ENCODE measurements at places on chromosomes 7 and 10.

DNA sequence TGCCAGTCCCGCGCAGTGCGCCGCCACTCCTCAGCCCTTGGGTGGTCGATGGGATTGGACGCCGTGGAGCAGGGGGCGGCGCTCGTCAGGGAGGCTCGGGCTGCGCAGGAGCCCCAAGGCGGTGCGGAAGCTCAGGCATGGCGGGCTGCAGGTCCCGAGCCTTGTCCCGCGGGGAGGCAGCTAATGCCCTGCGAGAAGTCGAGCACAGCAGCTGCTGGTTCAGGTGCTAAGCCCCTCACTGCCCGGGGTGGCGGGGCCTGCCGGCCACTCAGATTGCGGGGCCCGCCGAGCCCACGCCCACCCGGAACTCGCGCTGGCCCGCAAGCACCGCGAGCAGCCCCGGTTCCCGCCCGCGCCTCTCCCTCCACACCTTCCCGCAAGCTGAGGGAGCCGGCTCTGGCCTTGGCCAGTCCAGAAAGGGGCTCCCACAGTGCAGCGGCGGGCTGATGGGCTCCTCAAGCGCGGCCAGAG, 14.4 kb upstream of the WASL start:
- no peak for DNase-seq

- DNase-seq: no peak
Measured at GRCh38 chr10:95388109-95388471, 97.3 kb upstream of the PDLIM1 start.

DNA sequence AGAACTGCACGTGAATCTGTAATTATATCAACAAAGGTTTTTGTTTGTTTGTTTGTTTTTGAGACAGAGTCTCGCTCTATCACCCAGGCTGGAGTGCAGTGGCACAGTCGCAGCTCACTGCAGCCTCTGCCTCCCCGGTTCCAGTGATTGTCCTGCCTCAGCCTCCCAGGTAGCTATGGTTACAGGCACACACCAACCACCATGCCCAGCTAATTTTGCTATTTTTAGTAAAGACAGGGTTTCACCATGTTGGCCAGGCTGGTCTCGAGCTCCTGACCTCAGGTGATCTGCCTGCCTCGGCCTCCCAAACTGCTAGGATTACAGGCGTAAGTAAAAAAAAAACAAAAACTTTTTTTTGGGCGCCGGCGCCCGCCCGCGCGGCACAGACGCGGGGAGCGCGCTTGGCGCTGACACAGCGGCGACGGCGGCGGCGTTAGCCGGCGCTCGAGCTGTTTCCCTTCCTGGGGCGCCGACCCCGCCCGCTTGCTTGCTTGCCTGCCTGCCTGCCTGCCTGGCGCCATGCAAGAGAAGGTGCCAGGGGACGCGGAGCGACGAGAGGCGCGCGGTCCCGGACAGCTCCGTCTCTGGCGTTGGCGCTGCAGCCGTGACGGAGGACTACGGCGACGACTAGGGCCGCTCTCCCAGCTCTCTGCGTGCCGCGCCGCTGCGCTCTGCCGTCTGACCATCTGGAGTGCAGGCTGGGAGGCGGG, 171.4 kb upstream of the NUPR2 start:
- DNase-seq: no peak

DNA sequence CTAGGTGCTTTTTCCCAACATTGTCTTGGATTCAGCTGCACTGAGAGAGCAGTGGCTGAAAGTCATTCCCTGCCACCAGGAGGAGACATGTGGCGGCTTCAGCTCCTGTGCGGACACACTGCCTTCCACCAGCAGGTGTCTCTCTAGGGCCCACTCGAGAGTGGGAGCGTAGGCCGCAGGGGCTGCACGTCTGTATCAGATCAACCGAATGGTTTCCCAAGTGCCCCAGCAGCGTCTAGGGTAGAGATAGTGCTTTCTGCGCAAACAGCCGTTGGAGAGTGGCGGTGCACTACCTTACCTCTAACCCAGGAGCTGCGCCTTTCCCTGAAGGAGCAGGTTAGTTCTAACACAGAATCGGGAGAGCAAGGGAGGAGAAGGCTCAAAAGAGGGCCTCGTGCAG, 31.7 kb downstream of the PAPOLB start:
- no peak for DNase-seq

GRCh38 chr10:93075369-93076221, 1.9 kb downstream of the CYP26A1 start:
- no peak for DNase-seq

All from mesenteric fat pad (tissue), 1 donor.